ENCODE measurements at places on chromosomes 5 and 9.

GRCh38 chr9:4228606-4229005 is 71.3 kb downstream of the GLIS3 start:
- DNase-seq = no peak

- DNase-seq = no peak
These were observed 912.3 kb upstream of the WWC1 start for GRCh38 chr5:167378894-167379723.

GRCh38 chr5:102815540-102816332 is 60.6 kb downstream of the PAM start:
- no peak for DNase-seq

DNA sequence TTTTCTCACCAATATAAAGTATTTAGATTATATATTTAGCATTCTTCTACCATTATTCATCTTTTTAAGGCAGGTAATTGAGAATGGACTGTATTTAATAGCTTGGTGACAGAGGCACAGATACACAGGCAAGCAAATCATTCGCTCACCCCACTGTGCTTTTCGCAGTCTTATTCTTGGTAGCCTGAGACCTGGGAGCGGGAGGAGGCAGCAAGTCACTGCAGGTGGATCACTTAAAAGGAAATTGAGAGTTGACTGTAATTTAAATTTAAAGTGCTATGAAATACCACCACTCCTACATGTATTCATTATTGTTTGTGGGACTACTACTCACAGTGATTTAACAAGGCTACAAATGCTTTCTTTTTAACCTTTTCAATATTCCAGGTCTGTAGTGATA is 9.7 kb downstream of the RICTOR start:
- no peak for DNase-seq

DNA sequence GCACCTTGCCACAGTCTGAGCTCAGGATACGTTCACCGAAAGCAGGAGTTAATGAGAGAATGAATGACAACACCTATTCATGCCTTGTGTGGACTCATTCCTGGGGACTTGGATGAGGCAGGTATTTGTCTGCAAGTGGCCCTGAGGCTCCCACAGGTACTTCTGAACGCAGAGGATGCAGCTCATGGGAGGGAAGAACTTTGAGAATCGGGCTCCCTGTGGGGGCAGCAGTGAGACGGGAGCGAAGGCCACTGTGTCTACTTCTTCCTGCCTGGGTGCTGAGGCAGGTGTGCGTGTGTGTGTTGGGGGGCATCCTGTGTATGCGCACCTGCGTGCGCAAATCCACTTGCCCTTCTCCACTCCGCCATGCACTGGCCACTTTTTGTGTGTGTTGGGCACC is 42.2 kb downstream of the PTPN3 start:
- DNase-seq = no peak

- DNase-seq = no peak
These were observed 3.1 kb downstream of the IER5L start for GRCh38 chr9:129174724-129175514.

GRCh38 chr5:155839251-155840037 is 487.5 kb upstream of the SGCD start:
- DNase-seq = no peak

GRCh38 chr9:116182876-116183275 is 29.3 kb downstream of the PAPPA start:
- DNase-seq = no peak
